ENCODE measurements at places on chromosomes 4 and X. TPM values are rescaled to one million over a fixed set of nuclear protein-coding genes. Genes with fewer than 3 reads are reported as not detected.

DNA sequence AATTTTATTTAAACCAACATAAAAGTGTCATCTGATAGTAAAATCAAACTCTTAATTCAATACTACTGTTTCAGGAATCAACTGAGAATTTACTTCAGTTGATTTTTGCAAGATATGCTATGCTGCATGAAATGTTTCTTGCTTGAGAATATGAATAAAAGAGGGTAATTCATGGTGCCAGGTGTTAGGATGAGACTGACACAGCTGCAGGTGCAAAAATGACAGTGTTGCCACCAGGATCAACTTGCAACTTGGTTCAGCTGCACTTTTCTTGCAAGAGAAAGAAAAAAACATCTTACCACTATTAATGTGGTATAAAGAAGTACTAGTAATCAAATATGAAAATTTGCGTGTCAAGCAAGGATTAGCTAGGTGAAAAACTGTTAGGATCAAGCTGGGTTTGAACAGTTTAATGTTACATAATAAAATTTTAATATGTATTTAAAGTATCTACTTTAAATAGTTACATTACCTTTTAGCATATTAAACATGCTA is 49.7 kb downstream of the CHIC2 start:
- no peak for DNase-seq

- DNase-seq: no peak
Measured at GRCh38 chr4:46370531-46370930, 19.4 kb downstream of the GABRA2 start.

HNRNPH2 gene
- total RNA-seq: 72.0 TPM

SLIT2 gene
- 4.9 TPM for total RNA-seq

Data from psoas muscle (tissue), 8 donors.